ENCODE measurements at places on chromosomes 12 and 14.

DNA sequence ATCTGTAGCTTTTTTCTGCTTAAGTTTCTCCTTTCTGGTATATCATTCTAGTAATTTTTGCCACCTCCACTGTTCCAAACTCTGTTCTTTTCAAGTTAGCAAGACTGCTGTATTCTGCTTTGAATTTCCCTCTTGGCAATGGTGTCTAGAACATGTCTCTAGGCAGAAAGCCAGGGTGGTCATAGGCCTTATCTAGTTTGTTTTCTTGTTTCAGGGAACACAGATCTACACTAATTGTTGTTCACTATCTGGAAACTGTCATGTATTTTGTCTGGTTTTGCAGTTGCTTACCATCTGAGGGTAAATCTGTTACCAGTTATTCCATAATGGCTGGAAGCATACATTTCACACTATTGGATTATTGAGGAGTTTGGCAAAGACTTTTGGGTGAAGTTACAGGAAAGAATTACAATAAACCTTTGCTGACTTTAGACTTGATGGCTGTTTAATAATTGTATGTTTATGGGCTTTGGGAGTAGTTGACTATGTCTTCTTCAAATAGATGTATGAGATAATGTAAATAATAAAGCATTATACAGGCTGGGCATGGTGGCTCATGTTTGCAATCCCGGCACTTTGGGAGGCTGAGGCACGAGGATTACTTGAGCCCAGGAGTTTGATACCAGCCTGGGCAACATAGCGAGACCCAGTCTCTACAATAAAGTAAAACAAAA lies 41.4 kb downstream of the FUT8 start:
- DNase-seq: no peak

- DNase-seq: peak; percentile 56
These were observed 123.4 kb downstream of the SLC25A47 start for GRCh38 chr14:100446572-100446971.

- DNase-seq: no peak
These were observed 9.0 kb upstream of the KANSL2 start for GRCh38 chr12:48690990-48691389.

DNA sequence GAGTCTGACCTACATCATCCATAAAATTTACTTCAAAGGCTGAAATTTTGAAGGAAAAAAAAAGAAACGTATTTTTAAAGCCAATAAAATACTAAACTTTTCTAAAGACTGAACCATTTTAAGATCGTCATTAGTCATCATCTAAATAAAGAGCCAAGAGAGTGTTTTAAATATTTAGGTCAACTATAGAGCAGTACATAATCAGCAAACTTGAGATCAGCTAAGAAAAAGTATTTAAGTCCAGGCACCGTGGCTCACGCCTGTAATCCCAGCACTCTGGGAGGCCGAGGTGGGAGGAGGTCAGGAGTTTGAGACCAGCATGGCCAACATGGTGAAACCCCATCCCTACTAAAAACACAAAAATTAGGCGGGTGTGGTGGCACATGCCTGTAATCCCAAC lies 35.5 kb downstream of the HECTD1 start:
- no peak for DNase-seq
